ENCODE measurements at places on chromosomes 16 and 17.
A peak's percentile ranks its signal among the peaks of the same experiment; 100 is the strongest.

DNA sequence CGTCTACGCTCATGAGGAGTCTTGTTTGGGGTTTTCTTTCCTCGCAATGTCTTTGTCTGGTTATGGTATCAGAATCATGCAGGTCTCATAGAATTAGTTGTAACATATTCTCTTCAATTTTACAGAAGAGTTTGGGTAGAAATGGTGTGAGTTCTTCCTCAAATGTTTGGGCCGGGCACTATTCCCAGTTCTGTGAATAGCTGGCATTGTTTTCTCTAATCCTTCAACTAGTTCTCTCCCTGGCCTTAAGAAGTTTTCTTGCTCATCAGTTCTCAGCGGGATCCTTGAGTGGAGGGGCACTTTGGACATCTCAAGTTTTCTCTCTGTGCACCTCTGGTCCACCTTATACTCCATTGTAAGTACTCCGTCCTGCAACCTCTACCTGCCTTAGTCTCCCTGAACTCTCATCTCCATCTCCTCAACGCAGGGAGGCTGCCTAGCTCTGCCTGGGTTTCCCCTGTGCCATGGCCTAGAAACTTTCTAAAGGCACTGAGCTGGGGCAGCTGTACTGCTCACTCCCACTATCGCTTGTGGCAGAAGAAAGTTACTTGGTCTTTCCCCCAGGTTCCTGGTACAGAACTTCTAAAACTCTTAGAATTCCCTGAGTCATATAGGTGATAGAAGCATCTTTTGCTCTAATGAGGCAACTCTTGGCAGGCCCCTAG lies 16.9 kb downstream of the NSMCE1 start:
- no peak for DNase-seq

DNA sequence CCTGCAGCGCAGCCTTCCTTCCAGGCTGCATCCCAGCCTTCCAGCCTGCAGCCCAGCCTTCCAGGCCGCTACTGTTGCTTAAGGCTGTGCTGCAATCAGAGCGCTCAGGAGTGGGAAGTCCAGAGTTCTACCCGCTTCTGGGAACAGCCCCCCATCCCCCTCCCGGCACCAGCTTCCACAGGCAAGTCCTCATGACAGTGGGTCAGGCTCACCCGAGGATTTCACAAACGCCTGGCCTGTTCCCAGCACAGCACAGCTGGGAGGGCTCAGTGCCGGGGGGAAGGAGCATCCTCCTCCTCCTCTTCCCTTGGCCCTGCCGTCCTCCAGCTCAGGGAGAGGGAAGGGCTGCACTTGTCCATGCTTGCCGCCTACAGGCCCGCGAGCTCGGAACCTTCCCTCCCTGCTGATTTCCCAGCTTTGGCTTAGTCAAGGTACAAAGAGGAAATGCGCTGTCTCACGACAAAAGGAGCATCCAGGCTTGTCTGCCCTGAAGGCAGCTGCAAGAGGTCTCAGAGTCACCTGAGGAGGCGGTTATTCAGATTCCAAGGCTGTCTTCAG lies 8.3 kb downstream of the SOCS3 start:
- peak; percentile 86 for DNase-seq

DNA sequence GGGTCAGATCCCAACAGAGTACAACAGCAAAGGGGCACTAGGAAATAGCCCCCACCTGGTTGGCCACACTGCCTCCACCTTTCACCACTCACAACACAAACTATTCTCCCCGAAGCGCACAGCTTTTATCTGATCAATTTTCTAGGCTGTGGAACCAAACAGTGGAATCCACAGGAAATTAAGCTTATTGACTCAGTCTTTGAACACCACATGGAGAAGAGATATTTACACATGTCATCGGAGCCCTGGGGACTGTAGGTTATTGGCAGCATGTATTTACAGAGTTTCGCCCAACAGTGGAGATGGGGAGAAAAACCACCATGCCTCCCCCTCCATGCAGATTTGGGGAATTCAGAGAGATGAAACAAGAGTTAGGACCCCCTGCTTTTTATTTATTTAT lies 154.8 kb downstream of the XYLT1 start:
- DNase-seq, result no peak

GRCh38 chr17:66459811-66460270 lies 157.4 kb downstream of the PRKCA start:
- peak; percentile 76 for DNase-seq

DNA sequence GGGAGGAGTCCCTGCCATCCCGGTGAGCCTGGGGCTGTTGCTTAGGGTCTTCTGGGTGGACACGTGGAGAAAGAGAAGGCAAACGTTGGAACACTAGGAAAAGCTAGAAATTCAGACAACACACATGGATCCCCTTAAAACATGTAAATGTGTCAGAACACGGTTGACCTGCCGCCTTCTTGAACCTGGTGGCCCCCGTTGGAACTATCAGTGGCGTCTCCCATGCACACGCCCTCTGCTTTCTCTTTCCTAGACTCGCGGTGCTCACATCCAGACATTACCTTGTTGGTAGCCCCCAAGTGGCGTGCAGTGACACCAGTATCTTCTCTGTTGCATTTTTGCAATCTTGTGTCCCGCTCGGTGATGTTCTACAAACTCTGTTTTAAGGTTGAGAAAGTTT lies 18.6 kb downstream of the CIBAR2 start:
- DNase-seq, result no peak

- DNase-seq, result no peak
Measured at GRCh38 chr17:72579990-72580320, 459.1 kb downstream of the SOX9 start.

GRCh38 chr17:21500064-21500463 lies 123.9 kb downstream of the KCNJ12 start:
- no peak for DNase-seq

- DNase-seq, result peak; percentile 81
Measured at GRCh38 chr17:80640366-80641084, 95.9 kb downstream of the RPTOR start.

DNA sequence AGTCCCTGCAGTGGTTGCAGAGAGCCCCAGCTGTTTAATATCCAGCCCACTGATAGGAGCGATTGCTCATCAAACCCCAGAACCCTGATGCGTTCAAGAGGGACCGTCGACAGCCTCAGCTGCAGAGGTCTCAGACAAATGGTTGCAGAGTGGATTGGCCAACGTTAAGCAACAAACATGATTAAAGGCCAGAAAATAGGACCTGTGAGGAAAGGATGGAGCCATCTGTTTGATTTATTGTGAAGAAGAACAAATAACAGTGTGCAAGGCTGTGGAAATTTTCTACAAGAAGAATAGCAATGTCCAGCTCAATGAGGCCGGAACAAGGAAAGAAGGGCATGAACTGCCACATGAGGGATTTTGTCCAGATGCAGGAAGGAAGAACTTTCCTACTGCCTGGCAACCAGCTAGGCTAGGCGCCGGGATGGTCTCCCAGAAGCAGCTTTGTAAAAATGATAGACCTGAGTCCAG lies 138.4 kb upstream of the DNAH9 start:
- no peak for DNase-seq

- DNase-seq, result no peak
Measured at GRCh38 chr17:4892499-4893221, 6.7 kb upstream of the C17orf107 start.

DNA sequence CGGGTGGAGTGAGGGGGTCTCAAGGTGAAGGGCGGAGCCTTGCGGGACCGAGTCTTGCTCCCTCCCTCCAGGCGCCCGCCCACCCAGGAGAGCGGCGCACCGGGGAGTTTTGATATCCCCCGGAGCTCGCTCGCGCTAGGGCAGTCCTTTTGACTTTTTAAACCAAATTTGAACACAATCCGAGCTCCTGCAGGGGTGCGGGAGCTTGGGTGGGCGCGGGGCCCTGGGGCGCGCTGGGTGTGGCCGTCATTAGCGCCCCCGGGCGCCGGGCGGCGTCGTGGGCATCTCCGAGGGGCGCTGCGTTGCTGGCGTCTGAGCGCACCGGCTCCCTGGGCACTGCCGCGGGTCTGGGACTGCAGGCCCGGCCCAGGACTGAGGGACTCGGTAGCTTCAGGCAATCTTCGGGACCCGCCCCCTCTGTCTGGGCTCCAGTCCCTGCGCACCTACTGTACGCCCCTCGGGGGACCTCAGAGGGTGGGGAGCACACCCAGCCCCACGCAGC lies 10.9 kb downstream of the MAF start:
- DNase-seq, result no peak

GRCh38 chr16:75309899-75310430 lies 58.5 kb upstream of the BCAR1 start:
- DNase-seq, result peak; percentile 49
